GM13977 (cell line): ENCODE measurements at places on chromosomes 16 and 17.
A peak's percentile ranks its signal among the peaks of the same experiment; 100 is the strongest.

- no peak for DNase-seq
Measured at GRCh38 chr17:4859816-4860625, 26.9 kb downstream of the MINK1 start.

DNA sequence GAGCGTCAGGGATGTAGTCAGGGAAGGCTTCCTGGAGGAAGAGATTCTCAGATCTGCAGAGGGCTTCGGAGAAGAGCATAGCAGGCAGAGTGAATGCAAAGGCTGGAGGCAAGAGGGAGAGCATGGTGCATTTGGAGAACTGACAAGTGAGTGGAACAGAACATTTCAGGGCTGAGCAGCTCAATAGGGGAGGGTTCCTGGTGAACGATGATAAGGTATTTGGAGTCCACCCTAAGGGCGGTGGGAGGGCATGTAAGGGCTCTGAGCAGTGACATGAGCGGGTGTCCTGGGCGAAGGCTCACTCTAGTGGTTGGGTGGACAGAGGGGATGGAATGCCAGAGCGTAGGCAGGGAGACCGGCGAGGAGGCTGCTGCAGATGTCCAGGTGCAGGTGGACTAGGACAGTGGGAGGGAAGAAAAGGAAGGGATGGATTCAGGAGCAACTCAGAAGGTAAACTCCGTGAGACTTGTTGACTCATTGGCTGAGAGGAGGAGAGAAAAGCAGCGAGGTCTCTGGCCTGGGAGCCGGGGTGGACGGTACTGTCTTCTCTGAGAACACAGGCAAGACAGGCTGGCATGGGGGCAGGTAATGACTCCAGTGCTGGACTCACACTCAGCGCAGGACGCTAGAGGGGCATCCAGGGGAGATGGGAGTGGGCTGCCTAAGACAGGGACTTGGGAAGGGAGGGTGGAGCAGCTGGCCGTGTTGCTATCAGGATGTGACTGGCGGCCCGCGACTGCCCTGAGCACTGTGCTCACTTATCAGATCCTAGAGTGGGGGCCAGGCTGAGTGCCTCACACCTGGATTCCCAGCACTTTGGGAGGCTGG is 1.4 kb upstream of the PITPNA start:
- no peak for DNase-seq

DNA sequence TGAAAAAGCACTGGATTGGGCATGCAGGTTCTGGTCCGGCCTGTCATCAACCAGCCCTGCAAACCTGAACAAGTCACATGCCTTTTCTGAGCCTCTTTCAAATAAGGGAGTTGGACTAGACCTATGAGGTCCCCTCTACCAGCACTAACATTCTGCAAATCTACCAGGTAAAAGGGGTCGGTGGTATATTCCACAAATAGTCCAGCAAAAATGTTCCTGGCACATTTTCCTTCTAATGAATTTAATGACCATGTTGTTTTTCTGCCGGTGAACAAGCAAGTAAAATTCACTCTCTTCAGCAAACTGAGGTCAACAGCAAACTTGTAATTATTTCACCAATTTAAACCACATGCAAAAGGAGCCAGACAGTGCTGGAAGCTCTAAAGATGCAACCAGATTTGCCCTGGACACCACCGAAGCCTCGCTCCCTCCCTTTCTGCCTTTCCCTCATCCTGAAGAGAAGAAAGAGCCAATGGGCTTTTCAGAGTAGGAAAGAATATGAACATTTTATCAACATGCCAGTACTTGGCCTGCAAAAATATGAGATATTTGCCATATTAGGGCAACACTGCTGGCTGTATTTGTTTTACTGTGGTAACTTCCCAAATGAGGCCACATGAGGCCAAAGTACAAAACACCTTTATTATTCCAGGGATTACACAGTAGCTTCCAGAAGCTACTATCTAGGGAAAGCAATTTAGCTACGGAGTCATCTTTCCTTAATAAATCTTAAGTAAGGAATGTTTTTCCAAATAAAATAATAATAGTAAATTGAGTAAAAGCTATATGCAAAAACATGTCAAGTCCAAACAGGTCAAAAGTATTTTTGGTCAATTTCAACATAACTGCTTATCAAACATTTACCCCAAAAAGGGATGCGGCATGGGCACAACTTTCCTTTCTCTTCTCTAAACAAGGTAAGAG is 45.0 kb downstream of the USP31 start:
- no peak for DNase-seq

DNA sequence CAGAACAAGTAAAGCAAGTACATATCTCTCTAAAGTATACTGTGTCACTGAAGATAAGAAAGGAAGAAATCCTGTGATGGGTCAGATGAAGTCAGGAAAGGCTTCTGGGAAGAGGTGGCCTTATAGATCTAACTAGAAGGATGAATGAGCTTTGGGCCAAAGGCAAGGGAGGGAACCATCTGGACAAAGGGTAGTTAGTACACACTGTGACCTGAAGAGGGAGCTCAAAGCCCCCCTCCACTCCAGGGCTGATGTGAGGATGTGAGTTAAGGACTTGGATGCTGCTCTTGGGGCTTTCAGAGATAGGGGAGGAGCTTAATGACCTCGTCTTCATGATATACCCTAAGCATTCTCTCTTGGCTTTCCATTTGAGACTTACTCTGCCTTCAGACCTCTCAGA is 185.3 kb upstream of the CACNG3 start:
- DNase-seq, result peak; percentile 52

- peak; percentile 56 for DNase-seq
Measured at GRCh38 chr17:4944163-4944553, 4.1 kb downstream of the RNF167 start.

GRCh38 chr17:10837921-10838320 is at the start of gene PIRT:
Gene PIRT, minus strand, starts transcription at chr17:10838087. Its CDS starts 12,442 bp downstream, at chr17:10825645.
- DNase-seq, result no peak
